ENCODE measurements at places on chromosomes 11 and 22.
A peak's percentile ranks its signal among the peaks of the same experiment; 100 is the strongest.

GRCh38 chr11:127675581-127675980 is 675.0 kb upstream of the KIRREL3 start:
- no peak for DNase-seq

GRCh38 chr11:107653076-107653475 is 58.8 kb downstream of the SLN start:
- no peak for DNase-seq

GRCh38 chr11:113113801-113114704 is 152.8 kb downstream of the NCAM1 start:
- DNase-seq = peak; percentile 29

DNA sequence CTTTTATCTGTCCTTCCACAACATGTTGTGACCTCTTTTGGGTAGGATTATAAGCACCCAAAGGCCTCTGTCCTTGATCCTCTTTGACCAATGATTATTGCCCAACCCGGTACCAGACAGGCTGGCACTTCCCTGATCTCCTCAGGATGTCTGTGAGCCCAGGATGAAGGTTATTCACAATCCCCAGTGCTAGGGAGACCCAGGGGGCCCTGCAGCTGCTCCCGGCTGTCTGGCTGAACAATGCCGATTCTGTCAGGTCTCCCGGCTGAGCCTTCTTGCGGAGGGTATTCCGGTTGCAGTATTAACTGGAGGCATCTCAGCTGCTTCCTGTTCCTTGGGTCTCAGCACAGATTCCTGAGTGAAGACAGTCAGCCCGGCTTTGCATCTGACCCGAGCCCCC is 71.2 kb upstream of the CDON start:
- no peak for DNase-seq

- no peak for DNase-seq
Observed at GRCh38 chr22:31738566-31738965, 11.4 kb downstream of the PRR14L start.

- no peak for DNase-seq
Observed at GRCh38 chr11:76279038-76279437, 72.7 kb upstream of the WNT11 start.

DNA sequence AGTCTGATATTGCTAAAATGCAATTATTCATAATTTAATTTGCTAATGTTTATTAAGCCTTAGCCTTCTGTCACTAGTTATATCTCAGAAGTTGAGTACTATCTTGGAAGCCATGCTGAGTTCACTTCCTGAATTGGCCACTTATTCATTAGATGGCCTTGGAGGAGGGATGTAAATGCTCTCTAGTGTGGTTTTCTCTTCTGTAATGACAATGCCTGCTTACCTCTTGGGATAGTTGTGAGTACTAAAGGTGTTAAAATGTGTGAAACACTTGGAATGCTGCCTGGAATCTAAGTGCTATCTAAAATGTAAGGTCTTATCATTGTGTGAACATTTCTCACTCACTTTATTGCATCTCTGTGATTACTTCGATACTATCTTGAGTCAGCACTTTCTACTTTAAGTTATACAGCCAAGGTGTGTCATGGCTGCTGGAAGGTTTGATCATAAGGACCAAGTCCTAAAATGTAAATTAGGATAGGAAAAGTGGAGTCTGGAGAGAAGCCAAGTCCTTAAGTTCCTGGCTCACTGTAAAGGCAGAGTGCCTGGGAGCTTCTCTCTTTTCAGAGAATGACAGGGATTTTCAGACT is 12.4 kb downstream of the GLYATL2 start:
- no peak for DNase-seq

GRCh38 chr11:126101930-126102283 is 39.2 kb upstream of the CDON start:
- DNase-seq = no peak

Data from NCI-H748 treated with DMSO at 0.1 percent for 48 hours (cell line).